ENCODE measurements at places on chromosomes 5 and 9.

DNA sequence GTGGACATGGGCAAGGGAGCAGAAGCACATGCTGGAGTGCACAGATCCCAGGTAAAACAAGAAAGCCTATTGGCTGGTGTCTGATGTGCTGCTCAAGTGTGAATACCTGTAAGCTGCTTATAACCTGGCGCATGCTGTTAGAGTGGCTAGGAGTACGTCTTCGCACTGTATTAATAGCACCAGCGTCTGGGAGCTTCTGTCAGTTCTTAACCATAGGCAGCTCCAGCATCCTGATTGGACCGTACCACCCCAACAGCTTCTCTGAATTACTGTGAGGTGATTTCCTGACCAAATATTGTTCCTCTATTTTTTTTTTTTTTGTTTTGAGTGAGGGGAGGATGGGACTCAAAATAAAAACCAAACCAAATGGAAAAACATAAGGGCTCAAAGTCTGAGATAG is 987.6 kb downstream of the PTPRD start:
- no peak for DNase-seq

- DNase-seq: peak; percentile 60
Measured at GRCh38 chr5:38447786-38448185, 108.7 kb downstream of the LIFR start.

DNA sequence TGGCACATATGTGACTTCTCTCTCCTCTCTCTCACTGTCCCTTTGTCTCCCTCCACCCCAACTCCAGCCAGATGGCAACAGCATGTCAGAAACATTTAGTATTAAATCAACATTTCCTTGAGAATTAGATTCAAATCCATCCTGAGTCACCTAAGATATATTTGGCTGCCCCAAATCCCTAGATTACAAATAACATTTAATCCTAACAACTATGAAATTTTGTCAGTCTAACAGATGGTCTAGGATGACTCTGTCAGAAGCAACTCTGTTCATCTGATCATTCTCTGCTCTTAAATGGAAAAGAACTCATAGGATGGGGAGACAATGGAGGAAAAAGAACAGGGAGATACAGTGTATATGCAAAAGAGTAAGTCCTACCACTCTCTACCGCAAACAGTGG is 201.2 kb downstream of the TSSK1B start:
- no peak for DNase-seq

GRCh38 chr5:76025069-76025468 is 58.1 kb upstream of the SV2C start:
- no peak for DNase-seq

- no peak for DNase-seq
Measured at GRCh38 chr5:142343531-142343930, 18.7 kb upstream of the SPRY4 start.

- DNase-seq: no peak
Measured at GRCh38 chr9:126470241-126470993, 143.3 kb upstream of the LMX1B start.

GRCh38 chr5:134510970-134511795 is 14.3 kb upstream of the JADE2 start:
- no peak for DNase-seq

- peak; percentile 2 for DNase-seq
Measured at GRCh38 chr5:69368458-69369339, 621 bp downstream of the AK6 start.

GRCh38 chr5:168244838-168245559 is 46.4 kb upstream of the WWC1 start:
- no peak for DNase-seq

DNA sequence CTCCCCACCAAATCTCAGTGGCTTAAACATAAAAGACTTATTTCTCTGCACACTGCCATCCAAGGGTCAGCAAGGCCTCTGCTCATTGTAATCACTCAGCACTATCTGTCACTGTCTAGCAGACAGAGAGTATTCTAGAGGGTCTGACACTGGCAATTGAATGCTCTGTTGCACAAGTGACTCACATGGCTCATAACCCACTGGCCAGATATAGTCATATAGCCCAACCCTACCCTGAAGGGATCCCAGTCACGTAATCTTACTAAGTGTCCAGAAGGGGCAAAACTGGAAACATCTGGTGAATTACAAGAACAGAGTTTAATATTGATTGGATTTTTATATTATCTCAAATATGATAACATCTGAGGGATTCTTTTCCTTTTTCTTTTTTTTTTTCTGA is 80.7 kb downstream of the TSSK1B start:
- DNase-seq: no peak

DNA sequence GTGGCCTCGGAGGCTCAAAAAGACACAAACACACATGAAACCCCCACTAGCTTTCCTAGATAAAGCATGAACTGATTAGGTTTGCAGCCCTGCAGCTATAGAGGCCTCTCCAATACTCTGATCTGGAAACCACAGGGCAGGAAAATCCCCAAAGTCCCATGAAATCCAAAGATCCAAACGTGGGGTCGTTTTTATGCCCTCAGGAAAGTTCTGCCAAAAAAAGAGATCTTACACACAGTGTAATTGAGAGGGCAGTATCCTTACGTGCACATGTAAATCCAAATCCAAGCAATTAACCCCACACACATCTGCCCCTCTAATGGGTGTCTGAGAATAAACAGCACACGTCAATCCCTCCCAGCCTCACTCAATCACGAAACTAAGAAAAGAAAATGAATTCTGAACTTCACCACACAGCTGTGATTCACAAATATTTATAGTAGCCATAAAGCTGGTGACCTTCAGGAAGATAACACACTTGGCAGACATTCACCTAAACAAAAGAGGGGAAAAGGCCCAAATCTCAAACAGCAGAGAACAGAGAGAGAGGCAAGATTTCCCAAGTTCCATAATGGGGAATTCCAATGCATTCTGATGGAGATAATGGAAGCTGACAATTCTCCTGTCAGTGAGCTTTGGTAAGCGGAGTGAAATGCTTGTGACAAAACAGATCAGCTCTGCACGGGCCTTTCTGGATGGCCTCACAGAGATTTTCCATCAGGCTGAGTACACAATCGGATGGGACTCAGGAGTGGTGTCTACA is 114.2 kb downstream of the SEMA5A start:
- no peak for DNase-seq

DNA sequence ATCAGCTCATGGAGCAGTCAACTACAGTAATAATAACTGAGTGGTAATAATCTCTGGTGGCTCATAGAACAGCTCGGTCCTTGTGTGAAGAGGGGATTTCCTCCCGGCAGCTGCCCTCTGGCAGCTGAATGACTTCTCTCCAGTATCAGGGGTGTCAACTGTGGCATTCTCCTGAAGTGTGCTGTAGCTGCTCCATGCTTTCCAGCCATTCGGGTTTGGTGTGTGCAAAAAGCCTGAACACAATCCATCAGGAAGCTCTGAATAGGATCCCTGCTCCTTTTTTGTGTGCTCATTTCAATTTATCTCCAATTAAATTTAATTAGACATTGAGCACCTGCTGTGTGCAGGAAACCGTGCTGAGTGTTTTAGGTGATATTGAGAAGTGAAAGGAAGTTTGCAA is 59.8 kb upstream of the BARX1 start:
- no peak for DNase-seq

- DNase-seq: no peak
Measured at GRCh38 chr9:68705531-68706362, 707 bp downstream of the PIP5K1B start.

- DNase-seq: no peak
Measured at GRCh38 chr5:149932445-149933350, 11.9 kb downstream of the PDE6A start.

DNA sequence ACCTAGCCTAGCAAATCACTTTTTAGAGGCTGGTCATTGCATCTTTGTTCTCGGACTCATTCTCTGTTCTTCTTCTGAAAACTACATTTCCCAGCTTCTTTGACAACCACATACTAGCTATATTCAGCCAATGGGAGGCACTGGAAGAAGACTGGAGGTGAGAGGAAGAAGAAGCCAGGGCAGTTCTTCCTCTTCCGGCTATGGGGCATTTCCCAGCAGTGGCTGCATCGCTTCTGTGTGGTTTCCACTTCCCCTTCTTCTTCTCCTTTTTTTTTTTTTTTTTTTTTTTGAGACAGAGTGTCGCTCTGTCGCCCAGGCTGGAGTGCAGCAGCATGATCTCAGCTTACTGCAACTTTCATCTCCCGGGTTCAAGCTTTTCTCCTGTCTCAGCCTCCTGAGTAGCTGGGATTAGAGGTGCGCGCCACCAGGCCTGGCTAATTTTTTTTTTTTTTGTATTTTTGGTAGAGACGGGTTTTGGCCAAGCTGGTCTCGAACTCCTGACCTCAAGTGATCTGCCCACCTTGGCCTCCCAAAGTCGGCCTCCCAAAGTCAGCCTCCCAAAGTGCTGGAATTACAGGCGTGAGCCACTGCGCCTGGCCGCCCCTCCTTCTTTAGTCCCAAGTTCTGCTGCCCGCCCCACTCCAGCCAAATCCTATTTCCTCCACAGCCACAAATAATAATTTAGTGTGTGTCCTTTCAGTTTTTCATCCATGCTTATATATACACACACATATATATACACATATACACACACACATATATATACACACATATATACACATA is 6.9 kb upstream of the UBAP1 start:
- DNase-seq: no peak

DNA sequence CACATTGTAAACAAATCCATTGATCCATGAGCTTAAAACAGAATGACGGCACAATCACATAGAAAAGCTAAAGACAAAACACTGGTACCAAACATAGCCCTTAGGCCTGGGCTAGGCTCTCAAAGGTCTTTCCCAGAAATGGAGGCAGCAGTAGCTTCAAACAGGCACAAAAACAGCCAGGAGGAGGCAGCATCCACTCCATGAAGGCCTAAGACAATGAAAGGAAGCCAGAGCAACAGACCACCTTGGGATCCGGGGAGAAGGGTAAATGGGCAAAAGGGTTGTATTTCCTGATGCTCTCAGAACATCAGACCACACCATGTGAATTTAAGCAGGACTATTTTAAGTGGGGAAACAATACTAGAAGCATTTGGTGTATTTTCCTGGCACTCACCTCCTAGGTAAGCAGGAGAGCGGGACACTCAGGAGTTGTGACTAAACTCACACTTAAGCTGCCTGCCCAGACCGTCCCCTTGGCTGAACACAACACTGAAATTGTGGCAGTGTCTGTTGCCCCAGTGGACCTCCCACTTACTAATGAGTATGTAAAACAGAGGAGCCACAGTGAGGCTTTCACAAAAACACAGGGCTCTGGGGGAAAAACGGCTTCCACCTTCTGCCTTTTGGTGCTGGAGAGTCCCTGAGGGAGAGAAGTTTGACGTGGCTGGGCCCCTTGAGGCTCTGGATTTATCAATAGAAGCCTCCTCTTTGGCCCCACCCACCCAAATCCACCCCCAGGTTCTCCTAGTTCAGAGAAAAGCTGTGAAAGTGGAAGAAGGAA is 11.9 kb downstream of the GNPDA1 start:
- no peak for DNase-seq

GRCh38 chr5:72347801-72348308 is 27.7 kb downstream of the PTCD2 start:
- DNase-seq: peak; percentile 89

DNA sequence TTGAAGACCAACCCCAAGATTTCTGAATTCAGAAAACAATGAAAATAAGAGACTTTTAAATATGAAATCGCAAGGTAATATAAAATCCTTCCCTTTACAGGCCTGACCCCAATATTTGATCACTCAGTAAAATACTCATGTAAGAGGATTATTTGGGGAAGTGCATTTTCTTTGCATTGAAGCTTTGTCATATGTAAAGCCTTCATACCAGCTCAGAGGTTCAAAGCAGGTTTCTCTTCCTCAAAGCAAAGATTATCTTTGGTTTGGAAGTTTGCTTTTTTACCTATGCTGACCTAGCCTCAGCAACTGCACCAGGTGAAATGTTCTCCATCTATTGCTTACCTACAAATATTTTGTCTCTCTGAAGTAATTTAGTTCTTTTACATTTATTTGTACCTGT is 106.5 kb upstream of the PARP8 start:
- no peak for DNase-seq

DNA sequence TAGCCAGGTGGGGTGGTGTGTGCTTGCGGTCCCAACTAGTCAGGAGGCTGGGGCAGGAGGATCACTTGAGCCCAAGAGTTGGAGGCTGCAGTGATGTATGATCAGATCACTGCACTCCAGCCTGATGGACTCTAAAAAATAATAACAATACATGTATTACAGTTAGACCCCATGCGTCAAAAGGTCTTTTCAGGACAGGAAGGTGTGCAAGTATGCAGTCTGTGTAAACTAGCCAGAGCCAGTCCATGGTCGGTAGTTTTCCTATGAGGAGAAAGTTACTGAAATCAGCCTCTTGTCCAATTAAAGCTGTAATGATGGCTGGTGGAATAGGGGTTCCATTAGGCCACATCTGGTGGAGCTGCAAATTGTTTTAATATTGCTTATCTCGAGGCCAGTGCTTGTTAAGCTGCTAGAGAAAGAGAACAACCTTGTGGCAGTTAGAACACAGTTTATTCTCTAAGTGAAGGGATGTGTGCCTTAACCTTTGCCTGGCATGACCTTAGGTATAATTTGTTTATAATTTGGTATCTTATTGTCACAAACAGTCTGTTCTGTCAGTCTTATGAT is 1.5 kb upstream of the STOM start:
- DNase-seq: no peak

Data from fibroblast of skin of left biceps (primary cell).